DMS79 (cell line): ENCODE measurements at places on chromosomes 4 and X.

DNA sequence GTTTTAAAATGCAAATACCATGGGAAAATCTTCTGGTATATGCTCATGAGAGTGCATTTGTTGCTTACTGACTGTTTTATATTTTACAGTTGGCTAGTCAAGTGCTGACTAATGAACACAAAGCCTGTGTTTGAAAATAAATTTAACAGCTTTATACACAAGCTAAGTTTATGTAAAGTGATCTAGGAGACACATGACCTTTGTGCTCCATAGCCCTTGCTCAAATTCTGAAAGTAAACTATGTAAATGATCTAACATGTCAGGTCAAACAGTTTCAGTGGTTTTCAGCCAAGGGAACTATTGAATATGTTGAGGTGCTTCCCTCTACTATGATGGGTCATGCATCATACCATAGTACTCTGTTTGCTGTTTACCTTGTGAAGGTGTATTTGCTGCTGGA is 36.7 kb downstream of the DIAPH2 start:
- DNase-seq: no peak

- no peak for DNase-seq
Observed at GRCh38 chr4:139278912-139279759, 889 bp downstream of the MGARP start.

DNA sequence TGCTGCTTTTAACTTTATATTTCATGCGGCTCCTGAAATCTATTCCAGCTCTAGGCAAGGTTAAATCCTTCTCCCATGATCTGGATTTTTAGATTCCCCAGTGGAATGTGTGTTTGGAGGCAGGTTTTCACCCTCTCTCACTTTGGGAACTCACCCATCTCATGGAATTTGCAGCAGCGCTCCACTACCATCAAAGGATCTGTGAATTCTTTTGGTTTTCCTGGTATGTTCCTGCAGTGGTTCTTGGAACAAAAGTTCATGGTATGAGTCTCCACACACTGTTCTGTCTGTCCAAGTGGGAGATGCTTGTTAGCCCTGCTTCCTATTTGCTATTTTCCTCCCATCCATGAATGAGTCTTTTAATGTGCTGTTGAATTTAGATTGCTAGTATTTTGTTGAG is 14.0 kb downstream of the APOOL start:
- no peak for DNase-seq

DNA sequence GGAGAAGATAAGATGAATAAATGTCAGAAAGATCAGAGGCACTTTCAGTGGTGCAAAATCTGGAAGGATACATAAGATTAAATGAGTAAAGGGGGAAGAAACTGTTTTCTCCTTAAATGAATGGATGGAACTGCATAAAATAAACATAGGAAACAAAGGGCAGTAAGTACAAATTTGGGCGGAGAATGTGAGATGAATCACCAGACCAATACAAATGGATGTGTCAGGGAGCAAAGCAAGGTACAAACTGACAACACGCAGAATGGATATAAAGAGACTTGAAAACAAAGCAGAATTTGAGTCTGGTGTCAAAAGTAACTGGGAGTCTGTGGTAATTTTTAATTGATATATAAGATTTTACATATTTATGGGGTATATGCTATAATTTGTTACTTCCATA is 175.3 kb upstream of the PCDH18 start:
- DNase-seq: no peak

- no peak for DNase-seq
Observed at GRCh38 chr4:77797239-77797638, 21.9 kb downstream of the CNOT6L start.

GRCh38 chr4:152101556-152102435 is 341.0 kb upstream of the GATB start:
- DNase-seq: no peak

- no peak for DNase-seq
Observed at GRCh38 chr4:108327642-108328382, 159.1 kb upstream of the LEF1 start.

- DNase-seq: no peak
Observed at GRCh38 chr4:122012735-122013134, 60.9 kb upstream of the TRPC3 start.

- no peak for DNase-seq
Observed at GRCh38 chr4:182447767-182448280, 204.6 kb downstream of the TENM3 start.

- DNase-seq: no peak
Observed at GRCh38 chr4:21226637-21227538, 526.6 kb downstream of the PACRGL start.
